Osteoblast (primary cell): ENCODE measurements at places on chromosomes 7 and 10. TPM values are rescaled to one million over a fixed set of nuclear protein-coding genes. Genes with fewer than 3 reads are reported as not detected.

The MOGAT3 gene
- total RNA-seq = not detected in 2 replicates

GRCh38 chr7:159030490-159031134 is 114.1 kb downstream of the VIPR2 start:
- peaks cover 3% of the 10 kb centered on the region for H3K4me1 ChIP-seq
- no peaks in the 10 kb centered on the region for H3K36me3 ChIP-seq
- no peak overlapping the region for H3K27ac ChIP-seq
- H3K27me3 ChIP-seq = no peaks in the 10 kb centered on the region
- H3K4me3 ChIP-seq = peak overlapping the region; percentile 67

GRCh38 chr10:35668865-35669650 is 27.0 kb upstream of the FZD8 start:
- no peak overlapping the region for H3K27ac ChIP-seq
- H3K4me3 ChIP-seq = no peak overlapping the region
- no peaks in the 10 kb centered on the region for H3K36me3 ChIP-seq

The FZD8 gene
- total RNA-seq = 15.2 and 21.8 TPM in 2 replicates

DNA sequence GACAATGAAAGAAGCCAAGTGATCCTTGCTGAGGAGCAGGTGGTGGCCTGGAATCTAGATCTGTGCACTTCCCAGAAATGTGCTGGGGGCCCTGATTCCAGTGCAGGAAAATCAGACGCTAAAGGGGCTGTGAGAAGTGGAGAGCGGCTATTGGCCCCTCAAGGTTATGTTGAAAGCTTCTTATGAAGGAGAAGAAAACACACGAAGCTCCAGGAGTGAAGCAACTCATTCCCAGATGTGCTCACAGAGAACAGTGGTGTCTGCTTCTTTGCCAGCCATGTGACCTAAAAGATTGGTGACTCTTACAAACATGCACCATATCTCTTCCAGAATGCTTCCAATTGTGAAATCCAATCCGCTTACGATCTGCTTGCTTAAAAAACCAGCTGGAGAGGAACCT is 679.3 kb upstream of the IGFBP3 start:
- H3K4me3 ChIP-seq = no peak overlapping the region
- peaks cover 12% of the 10 kb centered on the region for H3K4me1 ChIP-seq
- no peak for DNase-seq

DNA sequence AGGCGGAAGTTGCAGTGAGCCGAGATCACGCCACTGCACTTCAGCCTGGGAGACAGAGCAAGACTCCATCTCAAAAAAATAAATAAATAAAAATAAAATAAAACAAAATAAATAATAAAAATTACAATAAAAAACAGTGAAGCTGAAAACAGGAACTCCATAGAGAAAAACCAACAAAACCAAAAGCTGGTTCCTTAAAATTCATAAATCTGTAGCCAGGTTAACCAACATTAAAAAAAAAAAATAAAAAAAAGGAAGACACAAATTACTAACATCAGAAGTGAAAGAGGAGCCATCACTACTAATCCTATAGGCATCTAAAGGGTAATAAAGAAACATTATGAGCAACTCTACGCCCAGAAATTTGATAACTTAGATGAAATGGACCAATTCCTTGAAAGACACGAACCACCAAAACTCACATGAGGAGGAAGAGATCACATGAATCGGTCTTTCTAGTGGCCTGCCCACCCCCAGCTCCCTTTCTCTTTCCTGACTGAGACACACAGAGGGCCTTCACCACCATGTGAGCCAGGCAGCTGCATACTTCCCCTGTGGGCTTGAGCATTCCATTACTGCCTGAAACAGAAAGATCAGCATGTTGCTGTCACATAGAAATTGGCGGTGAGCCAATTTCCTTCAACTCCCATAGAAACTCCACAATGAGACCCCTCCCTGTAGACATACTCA is 208.7 kb downstream of the MAD1L1 start:
- H3K27me3 ChIP-seq = no peaks in the 10 kb centered on the region
- H3K36me3 ChIP-seq = no peaks in the 10 kb centered on the region
- H3K4me3 ChIP-seq = no peak overlapping the region
- no peak overlapping the region for H3K27ac ChIP-seq

DNA sequence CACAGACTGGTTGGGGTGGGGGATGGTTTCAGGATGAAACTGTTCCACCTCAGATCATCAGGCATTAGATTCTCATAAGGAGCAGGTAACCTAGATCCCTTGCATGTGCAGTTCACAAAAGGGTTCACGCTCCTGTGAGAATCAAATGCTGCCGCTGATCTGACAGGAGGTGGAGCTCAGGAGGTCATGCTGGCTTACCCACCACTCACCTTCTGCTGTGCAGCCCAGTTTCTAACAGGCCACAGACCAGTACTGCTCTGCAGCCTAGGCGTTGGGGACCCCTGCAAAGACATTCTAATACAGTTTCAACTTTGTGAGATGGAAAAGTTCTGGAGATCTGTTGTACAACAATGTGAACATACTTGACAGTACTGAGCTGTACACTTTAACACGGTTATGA is 39.9 kb downstream of the STRA8 start:
- H3K27me3 ChIP-seq = peaks cover 4% of the 10 kb centered on the region
- H3K4me1 ChIP-seq = no peaks in the 10 kb centered on the region
- DNase-seq = no peak
- no peak overlapping the region for H3K4me3 ChIP-seq
- H3K27ac ChIP-seq = no peak overlapping the region

The CRHR2 gene
- total RNA-seq = not detected in 2 replicates

The STEAP4 gene
- 5.0 and 5.4 TPM in 2 replicates for total RNA-seq

DNA sequence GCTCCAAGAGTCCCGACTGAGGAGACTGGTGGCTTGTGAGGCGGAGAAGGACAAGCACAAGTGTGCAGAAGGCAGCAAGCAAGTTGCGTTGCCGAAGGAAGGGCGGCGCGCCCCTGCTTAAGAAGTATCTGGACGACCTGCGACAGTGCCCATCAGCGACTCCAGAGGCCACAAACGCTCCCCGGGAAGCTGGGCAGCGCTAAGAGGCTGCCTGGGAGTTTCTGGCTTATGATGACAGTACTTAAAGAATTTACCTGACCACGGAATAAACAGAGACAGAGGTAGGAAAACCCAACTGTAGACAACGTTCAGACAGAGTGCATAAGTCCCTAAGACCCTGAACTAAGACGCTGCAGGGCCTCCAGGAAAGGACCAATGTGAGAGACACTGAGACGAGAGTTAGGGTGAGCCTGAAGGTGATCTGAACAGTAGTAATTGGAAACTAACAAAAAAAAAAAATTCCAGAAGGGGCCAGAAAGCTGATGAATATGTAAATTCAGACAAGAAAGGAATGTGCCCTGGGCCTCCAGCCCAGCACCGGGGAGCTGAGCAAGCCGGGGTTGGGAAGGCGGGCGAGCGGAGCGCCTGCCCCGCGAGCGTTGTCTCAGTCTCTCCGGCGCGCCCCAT is 1.0 kb downstream of the OSBPL3 start:
- H3K27ac ChIP-seq = peak overlapping the region; percentile 69
- H3K27me3 ChIP-seq = no peaks in the 10 kb centered on the region
- peaks cover 27% of the 10 kb centered on the region for H3K4me1 ChIP-seq

DNA sequence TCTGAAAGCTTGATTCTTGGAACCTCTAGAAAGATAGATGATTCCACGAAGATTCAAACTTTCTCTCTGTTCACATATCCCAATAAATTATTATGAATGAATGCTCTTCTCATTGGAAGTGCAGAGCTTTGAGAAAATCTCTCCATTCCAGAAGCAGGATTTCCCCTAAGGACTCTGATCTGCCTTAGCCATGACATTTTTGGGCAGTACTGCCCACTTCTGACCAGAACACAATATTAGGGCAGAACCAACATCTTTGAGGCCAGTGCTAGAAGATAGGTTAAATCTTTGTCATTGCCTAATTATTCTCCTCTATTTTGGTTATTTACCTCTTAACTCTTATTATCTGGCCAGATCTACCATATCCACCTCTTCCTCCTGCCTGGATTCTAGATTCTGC is 49.9 kb downstream of the ARMC3 start:
- H3K27ac ChIP-seq = no peak overlapping the region
- H3K36me3 ChIP-seq = no peaks in the 10 kb centered on the region
- H3K4me1 ChIP-seq = no peaks in the 10 kb centered on the region
- H3K27me3 ChIP-seq = peaks cover 5% of the 10 kb centered on the region
- no peak for DNase-seq

The IKZF1 gene
- total RNA-seq = under 0.01 TPM in 1 of 2 replicates, not detected in the other

The TSPAN33 gene
- total RNA-seq = under 0.01 and 0.36 TPM in 2 replicates

DNA sequence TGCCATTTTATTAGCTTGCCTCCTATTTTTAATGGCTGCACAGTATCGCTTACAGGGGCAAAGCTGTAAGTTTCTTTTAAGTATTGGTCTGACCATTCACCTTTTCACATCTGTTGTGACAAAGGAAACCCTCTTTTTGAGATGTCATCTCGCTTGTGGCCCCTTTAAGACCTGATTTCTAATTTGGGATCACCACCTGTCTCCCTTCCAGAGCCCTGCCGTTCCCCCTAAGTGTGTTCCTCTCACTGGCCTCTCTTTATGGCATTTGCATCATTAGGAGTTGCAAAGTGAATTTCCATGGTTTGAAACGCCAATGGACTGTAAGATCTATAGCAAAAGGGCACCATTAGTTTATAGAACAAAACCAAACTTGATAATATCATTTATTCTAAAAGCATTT is 1.4 kb downstream of the EPDR1 start:
- no peaks in the 10 kb centered on the region for H3K36me3 ChIP-seq
- DNase-seq = no peak
- no peak overlapping the region for H3K27ac ChIP-seq
- H3K27me3 ChIP-seq = peaks cover 18% of the 10 kb centered on the region

GRCh38 chr7:27873981-27874957 is 134.3 kb downstream of the TAX1BP1 start:
- peak overlapping the region; percentile 22 for H3K27ac ChIP-seq
- H3K4me1 ChIP-seq = peaks cover 9% of the 10 kb centered on the region
- peak; percentile 65 for DNase-seq
- no peaks in the 10 kb centered on the region for H3K27me3 ChIP-seq

The SORCS1 gene
- not detected in 2 replicates for total RNA-seq

GRCh38 chr10:122116331-122116730 is 127.4 kb downstream of the TACC2 start:
- H3K4me1 ChIP-seq = peaks cover 12% of the 10 kb centered on the region
- no peaks in the 10 kb centered on the region for H3K27me3 ChIP-seq
- DNase-seq = no peak
- H3K4me3 ChIP-seq = no peak overlapping the region
- no peaks in the 10 kb centered on the region for H3K36me3 ChIP-seq

- H3K36me3 ChIP-seq = no peaks in the 10 kb centered on the region
- H3K4me1 ChIP-seq = no peaks in the 10 kb centered on the region
- DNase-seq = no peak
Observed at GRCh38 chr10:107103174-107104025, 61.1 kb downstream of the SORCS1 start.

The AEBP1 gene
- 219 and 267 TPM in 2 replicates for total RNA-seq

DNA sequence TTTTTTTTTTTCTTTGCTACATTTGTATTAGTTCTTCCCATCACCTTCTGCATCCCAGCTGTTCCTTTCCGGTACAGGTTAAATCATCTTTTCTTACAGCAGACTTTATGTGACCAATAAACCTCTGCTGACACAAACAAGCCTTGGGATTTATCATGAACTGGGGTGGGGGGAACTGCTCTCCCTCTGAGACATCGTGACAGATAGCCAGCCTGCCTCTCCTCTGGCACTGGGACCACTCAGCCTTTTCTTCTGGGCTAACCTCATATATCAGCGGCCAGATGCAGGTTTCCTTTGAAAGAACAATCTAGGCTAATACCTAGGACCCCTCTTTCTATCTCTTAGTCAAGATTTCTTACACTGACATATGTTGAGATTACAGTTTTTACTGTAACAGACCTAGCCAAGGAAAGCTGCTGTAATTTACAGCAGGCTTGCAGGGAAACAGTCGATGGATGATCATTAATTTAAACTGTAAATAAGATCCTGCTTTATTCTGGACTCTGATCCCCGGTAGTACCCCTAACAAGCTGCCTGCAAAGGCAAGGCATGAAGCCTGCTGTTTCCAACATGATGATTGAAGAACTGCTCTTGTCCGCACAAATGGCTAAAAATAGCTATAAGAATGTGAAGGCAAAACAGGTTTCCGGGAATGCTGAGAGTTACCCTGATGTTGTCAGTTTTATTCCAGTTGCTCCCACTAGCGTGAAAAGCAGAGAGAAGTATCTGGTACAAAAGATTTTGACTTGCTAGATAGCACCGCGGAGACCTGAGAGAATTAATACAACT is 338.7 kb downstream of the SORCS1 start:
- no peaks in the 10 kb centered on the region for H3K27me3 ChIP-seq
- no peak for DNase-seq
- no peaks in the 10 kb centered on the region for H3K4me1 ChIP-seq
- H3K4me3 ChIP-seq = no peak overlapping the region

DNA sequence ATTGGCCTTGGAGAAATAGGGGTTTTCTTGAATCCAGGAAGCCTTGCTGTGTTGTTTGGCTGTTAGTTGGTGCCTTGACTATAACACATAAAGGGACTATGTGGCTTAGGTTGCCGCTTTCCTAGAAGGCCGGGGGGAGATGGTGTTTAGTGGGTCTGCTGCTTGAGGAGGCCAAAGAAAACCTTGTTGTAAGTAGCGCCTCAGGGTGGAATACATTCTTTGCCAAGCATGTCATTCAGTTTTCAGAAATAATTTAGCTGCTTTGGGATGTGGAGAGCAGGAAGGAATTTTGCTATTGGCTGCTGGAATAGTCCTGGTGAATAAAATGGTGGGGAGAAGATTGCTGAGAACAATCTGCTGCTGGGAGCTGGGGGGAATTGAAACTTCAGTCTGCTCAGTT is 132.9 kb upstream of the WNT16 start:
- H3K4me1 ChIP-seq = peaks cover 18% of the 10 kb centered on the region
- no peaks in the 10 kb centered on the region for H3K36me3 ChIP-seq
- no peaks in the 10 kb centered on the region for H3K27me3 ChIP-seq
- H3K27ac ChIP-seq = peak overlapping the region; percentile 9
- no peak overlapping the region for H3K4me3 ChIP-seq

DNA sequence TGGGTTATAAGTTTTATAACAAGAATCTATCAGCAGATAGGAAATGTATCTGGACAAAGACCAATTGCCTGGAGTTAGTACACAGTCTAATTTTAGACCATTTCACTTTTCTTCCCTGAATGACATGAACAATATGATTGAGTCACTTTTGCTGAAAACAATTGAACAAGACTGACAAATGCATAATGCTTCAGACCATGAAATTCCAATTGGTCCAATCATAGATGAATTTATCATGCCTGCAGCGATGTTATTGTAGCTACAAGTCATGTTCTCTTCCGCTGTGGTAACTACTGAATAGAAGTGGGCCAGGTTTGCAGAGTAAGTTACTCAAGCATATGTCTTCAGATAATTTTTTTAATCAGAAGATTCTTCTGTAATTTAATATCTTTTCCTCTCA is 73.4 kb downstream of the VSTM2A start:
- H3K4me3 ChIP-seq = no peak overlapping the region
- DNase-seq = no peak
- H3K36me3 ChIP-seq = no peaks in the 10 kb centered on the region
- no peaks in the 10 kb centered on the region for H3K4me1 ChIP-seq

The RHOBTB1 gene
- 32.9 and 38.0 TPM in 2 replicates for total RNA-seq

GRCh38 chr7:38222481-38223096 is 44.5 kb downstream of the STARD3NL start:
- no peak for DNase-seq
- no peaks in the 10 kb centered on the region for H3K27me3 ChIP-seq
- peaks cover 58% of the 10 kb centered on the region for H3K36me3 ChIP-seq
- H3K27ac ChIP-seq = no peak overlapping the region
- no peaks in the 10 kb centered on the region for H3K4me1 ChIP-seq

- no peak overlapping the region for H3K27ac ChIP-seq
- H3K4me1 ChIP-seq = peaks cover 7% of the 10 kb centered on the region
- no peak overlapping the region for H3K4me3 ChIP-seq
- no peaks in the 10 kb centered on the region for H3K36me3 ChIP-seq
Observed at GRCh38 chr10:31581741-31582323, 262.8 kb downstream of the ZEB1 start.

The CALML5 gene
- total RNA-seq = not detected in 2 replicates

The OR6B1 gene
- total RNA-seq = not detected in 2 replicates

GRCh38 chr10:132205650-132206376 is 19.1 kb downstream of the DPYSL4 start:
- no peak overlapping the region for H3K27ac ChIP-seq
- no peaks in the 10 kb centered on the region for H3K4me1 ChIP-seq
- no peak overlapping the region for H3K4me3 ChIP-seq
- peak; percentile 84 for DNase-seq

The ATOH7 gene
- total RNA-seq = under 0.01 TPM in 1 of 2 replicates, not detected in the other
